ENCODE measurements at places on chromosomes 11 and 22. TPM values are rescaled to one million over a fixed set of nuclear protein-coding genes. Genes with fewer than 3 reads are reported as not detected.

The NXPE4 gene
- not detected for total RNA-seq

The MMP27 gene
- total RNA-seq, result not detected

The OR51Q1 gene
- not detected for total RNA-seq

The OR2D2 gene
- total RNA-seq, result not detected

DNA sequence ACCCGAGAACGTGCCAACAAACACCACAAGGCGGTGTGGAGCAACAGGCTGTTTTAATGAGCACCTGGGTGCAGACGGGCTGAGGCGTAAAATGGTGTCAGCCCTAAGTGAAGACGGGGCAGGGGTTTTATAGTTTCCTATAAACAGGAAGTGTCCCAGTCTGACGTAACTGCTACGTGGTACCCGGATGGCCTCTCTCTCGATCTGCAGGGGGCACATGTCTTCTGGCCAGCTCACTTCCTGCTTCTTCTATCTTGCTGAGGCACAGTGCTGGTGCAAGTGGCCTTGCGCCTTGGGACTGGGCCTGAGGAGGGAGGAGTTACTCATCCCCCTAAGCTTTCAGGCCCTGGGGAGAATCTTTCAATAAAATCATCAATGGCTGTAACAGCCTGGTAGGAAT is 20.9 kb downstream of the OOSP3 start:
- H3K27ac ChIP-seq, result no peak overlapping the region
- DNase-seq, result no peak
- no peaks in the 10 kb centered on the region for H3K4me1 ChIP-seq

GRCh38 chr11:129995163-129995562 is 7.5 kb downstream of the PRDM10 start:
- H3K4me3 ChIP-seq, result no peak overlapping the region
- no peak overlapping the region for H3K27ac ChIP-seq
- no peaks in the 10 kb centered on the region for H3K27me3 ChIP-seq
- DNase-seq, result no peak
- H3K4me1 ChIP-seq, result peaks cover 2% of the 10 kb centered on the region

GRCh38 chr11:66557733-66558326 is 10.6 kb downstream of the CTSF start:
- no peaks in the 10 kb centered on the region for H3K4me1 ChIP-seq
- DNase-seq, result no peak
- H3K27me3 ChIP-seq, result peaks cover 8% of the 10 kb centered on the region
- H3K36me3 ChIP-seq, result peaks cover 15% of the 10 kb centered on the region
- no peak overlapping the region for H3K4me3 ChIP-seq

GRCh38 chr11:1531449-1532013 is 40.5 kb downstream of the DUSP8 start:
- H3K4me1 ChIP-seq, result peaks cover 18% of the 10 kb centered on the region
- H3K36me3 ChIP-seq, result no peaks in the 10 kb centered on the region
- no peak overlapping the region for H3K27ac ChIP-seq
- DNase-seq, result no peak
- H3K4me3 ChIP-seq, result no peak overlapping the region

DNA sequence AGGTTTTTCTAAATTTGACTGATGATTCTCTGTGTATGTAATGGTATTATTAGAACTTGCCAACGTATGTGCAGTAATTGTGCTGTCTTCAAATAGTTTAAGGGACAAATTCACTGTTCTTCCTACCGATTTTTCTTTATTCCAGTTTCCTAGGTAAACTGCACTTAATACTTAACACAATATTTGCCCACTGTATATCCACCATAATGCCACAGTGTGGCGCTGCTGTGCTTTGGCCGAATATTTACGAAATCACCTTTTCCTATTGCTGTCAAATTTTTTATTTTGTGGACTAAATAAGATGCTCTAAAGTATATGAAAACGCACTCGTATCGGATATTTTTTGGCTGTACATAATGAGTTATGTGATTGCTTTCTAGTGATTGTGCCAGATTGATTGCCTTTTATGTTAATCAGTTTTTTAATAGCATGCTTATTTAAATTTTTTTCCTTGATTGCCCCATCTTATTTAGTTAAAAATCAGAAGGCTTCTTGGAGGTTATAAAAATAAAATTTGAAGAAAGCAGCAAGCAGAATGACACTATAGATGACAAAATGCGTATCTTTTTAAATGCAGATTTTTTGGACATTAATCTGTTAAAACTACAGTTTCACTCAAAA is 10.5 kb downstream of the AASDHPPT start:
- H3K4me3 ChIP-seq, result no peak overlapping the region
- H3K4me1 ChIP-seq, result peaks cover 56% of the 10 kb centered on the region
- H3K27ac ChIP-seq, result no peak overlapping the region
- H3K36me3 ChIP-seq, result peaks cover 39% of the 10 kb centered on the region

- H3K4me1 ChIP-seq, result no peaks in the 10 kb centered on the region
- H3K36me3 ChIP-seq, result no peaks in the 10 kb centered on the region
- no peak overlapping the region for H3K4me3 ChIP-seq
- no peak overlapping the region for H3K27ac ChIP-seq
- no peaks in the 10 kb centered on the region for H3K27me3 ChIP-seq
Measured at GRCh38 chr22:35728639-35729308, 11.1 kb downstream of the APOL5 start.

DNA sequence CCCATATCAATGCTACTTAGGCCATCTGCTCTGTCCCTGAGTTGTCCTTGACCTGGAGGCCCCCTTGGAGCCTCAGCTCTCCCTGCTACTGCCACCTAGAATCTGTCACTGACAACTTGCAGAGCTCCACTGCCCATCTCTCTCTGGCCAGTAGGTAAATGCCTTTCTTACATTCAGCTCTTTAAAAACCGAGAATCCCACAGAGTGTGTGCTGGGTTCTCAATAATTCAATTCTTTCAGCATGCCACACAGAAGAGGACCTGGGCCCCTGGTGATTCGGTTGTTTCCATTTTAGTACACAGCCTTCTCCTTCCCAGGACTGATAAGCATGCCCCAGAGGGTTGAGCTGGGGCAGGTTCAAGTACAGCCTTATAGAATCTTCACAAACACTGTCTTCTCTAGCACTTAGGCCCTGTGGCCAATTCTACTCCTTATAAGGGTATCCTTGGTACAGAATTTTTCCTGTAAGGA is 22.0 kb upstream of the IPO7 start:
- H3K4me1 ChIP-seq, result no peaks in the 10 kb centered on the region
- H3K36me3 ChIP-seq, result no peaks in the 10 kb centered on the region
- H3K4me3 ChIP-seq, result no peak overlapping the region

Measured in tibial nerve (tissue), 4 donors.